ENCODE measurements at places on chromosomes 12 and 14.

GRCh38 chr14:74695406-74695805 lies 17.5 kb downstream of the AREL1 start:
- no peak for DNase-seq

DNA sequence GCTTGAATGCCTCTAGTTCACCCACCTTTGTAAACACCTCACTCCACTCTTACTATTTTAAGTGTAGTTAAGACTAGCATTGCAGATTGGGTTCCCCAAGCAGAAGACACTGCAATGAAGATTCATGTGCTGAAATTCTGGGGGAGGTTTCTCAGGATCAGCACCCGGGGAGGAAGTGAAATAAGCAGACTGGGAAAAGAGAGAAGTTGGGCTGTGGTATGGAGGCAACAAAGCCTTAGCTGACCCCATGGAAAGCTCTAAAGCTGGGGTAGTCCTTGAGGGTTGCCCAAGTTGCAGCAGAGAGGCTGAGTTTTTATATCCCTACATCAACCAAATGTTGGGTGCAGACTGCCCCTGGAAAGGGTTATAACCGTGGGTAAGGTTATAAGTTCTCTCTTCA lies 23.9 kb upstream of the IGF1 start:
- DNase-seq: no peak

DNA sequence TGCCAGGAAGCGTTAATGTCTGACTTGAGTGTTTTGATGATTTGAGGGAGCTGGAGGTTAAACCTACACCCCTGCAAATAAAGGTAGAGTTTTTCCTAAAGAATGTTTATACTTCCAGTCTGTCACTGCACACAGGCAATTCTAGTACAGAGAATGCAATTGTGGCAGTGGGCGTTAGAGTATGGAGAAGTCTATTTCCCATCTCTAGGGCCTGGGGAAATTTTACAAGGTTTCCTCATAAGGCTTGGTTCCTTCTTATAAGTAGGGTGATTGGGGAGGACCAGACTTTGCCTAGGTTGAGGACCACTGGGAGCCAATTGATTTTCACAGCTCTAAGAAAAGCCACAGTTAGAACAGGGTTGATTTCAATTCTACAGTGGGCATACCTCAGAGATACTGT lies 44.3 kb downstream of the IFNG start:
- no peak for DNase-seq

GRCh38 chr12:89839444-89839843 lies 130.8 kb upstream of the ATP2B1 start:
- DNase-seq: no peak

DNA sequence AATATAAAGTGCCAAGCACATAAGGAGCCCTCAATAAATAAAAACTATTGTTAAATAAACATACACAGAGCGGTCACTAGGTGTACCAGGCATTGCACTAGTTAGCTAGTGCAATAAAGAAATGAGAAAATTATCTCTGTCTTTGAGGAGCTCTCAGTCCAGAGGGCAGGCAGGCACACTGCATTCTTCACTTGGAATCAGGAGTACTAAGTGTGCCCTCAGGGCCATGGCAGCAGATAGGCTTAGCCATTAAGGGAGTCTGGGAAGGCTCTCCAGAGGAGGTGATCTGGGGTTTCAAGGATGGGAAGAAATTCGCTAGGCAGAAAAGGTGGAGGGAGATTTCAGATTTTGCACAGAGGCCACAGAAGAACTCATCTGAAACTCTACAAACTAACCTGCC lies 9.1 kb downstream of the ABCD4 start:
- DNase-seq: no peak

GRCh38 chr12:103780992-103781391 lies 60.0 kb downstream of the NT5DC3 start:
- no peak for DNase-seq

GRCh38 chr14:26863736-26864135 lies 265.9 kb upstream of the NOVA1 start:
- DNase-seq: no peak

- no peak for DNase-seq
Observed at GRCh38 chr12:43396671-43397070, 155.3 kb downstream of the ADAMTS20 start.

GRCh38 chr14:42556551-42556950 lies 949.9 kb downstream of the LRFN5 start:
- DNase-seq: no peak

Measured in Karpas-422 (cell line).